Progenitor cell of endocrine pancreas (in vitro differentiated cells): ENCODE measurements at places on chromosomes 12 and 14.

DNA sequence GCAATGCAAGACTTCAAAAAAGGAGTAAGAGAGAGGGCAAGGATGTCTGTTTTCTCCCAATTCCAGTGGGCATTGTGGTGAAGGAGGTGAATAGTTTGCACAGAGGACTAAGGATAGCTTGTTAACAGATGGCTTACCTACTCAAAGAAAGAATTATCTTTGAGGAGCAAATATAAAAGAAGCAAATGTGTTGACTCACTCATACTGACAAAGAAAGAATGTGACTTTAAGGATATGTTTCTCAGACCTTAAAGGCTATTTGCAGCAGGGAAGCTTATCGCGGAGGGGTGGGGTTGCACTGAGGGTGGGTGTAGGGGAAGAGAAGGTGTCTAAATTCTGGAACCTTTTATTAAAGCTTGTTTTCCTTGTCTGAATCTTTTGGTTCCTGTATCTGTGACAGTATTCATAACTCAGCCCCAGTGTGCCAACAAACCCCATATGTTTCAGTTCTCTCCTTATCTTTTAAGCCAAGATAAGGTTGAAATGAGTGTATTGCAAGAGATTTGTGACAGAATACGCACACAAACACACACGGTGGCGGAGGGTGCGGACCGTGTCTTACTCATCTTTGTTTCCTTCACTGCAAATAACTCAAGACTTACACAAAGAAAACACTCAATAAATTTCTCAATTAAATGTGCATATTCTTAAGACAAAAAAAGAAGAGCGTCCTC lies 146.4 kb upstream of the ARID2 start:
- DNase-seq: no peak

GRCh38 chr12:128318946-128319345 lies 52.0 kb downstream of the TMEM132C start:
- DNase-seq: no peak

DNA sequence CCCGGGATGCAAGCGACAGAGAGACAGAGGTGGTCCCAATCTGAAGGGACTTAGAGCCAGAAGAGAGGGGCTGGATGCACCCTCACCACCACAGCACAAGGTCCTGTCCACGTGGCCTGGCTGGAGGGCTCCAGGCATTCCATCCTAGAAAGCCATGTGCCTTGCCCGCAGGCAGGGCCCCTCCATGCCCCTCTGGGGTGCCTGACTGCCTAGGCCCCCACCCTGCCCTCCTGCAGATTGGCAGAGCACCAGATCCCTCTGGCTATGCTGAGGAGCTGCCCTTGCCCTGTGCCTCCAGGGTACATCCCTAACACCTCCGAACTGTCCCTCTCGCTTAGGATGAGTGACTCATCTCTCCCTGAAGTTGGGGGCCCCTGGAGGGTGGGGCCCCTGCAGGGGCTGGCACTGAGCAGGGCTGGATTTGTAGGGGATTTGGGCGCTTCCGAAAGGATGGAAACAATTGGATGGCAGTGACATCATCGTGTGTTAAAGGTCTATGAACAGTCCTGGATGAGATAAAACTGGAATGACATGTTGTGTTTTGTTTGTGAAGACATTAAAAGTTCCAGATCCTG lies 50.9 kb downstream of the CHGA start:
- DNase-seq: no peak

GRCh38 chr14:71606064-71606463 lies 326.2 kb upstream of the RGS6 start:
- no peak for DNase-seq

GRCh38 chr14:80977221-80977620 lies 21.8 kb downstream of the TSHR start:
- DNase-seq: no peak

DNA sequence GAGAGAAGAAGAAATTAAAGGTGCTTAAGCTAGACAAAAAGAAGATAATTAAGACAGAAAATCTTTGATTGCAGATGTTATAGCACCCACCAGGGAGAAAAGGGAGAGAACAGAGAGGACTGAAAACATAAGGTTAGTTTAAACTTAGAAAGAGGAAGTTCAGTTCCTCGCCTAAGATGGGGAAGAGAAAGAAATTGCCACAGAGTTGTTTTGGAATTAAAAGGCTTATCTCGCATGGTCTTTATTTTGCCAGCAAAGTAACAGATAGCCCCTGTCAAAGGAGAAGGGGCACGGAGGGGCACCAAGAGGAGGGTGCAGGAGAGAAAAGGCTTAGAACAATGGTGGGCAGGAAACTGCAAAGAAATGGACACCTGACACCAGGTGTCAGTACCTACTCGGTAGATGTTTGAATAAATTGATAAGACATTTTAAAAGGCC lies 17.8 kb upstream of the OXA1L start:
- DNase-seq: no peak

DNA sequence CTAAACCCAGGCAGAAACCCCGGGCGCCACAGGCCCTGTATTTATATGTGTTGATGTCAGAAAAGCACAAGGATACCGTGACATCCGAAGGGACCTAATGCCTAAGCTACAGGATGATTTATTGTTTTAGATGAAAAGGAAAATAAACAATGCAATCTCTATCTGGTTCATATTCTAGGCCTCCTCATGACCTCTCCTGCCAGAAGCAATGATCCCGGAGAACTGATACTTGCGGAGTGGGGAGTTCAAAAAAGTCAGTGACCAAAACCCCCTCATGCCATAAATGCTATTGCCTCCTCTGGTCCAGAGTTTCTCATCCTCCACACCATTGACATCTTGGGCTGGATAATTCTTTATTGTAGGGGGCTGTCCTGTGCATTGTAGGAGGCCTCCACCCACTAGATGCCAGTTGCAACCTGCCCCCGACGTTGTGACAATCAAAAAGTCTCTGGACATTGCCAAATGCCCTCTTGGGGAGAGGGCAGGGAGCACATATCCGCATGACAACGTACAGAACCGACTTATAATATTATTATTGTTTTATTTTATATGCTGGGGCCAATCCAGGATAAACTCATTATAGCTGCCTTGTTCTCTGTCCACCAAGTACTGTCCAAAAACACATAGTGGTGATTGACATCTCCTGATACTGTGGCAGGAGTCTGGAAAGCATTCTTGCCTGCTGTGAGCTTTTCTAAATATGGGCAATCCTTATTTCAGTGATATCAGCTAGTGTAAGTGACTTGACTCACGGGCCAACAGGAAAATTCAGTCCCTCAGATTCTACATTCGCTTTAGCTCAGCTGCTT lies 1.1 kb upstream of the CSRP2 start:
- DNase-seq: peak; percentile 20

DNA sequence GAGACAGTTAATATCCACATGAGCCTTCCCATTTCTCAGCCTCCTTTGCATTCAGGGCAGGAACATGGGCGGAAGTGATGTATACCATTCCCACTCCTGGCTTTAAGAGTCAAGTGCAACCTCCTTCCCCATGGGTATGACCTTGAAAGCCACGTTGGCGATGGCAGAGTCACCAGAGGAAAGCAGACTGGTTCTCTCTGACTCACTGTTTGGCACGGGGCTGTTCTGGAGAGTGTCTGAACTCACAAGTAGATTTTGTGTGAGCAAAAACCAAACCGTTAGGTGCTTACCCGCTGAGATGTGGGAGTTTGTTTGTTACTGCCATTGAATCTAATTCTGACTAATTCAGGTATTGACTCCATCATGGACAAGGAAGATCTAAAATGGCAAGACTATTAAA lies 36.7 kb upstream of the PZP start:
- no peak for DNase-seq
